Activated CD8-positive, alpha-beta memory T cell treated with anti-CD3 and anti-CD28 coated beads for 1 hour (primary cell): ENCODE measurements at places on chromosomes 1 and 21.

DNA sequence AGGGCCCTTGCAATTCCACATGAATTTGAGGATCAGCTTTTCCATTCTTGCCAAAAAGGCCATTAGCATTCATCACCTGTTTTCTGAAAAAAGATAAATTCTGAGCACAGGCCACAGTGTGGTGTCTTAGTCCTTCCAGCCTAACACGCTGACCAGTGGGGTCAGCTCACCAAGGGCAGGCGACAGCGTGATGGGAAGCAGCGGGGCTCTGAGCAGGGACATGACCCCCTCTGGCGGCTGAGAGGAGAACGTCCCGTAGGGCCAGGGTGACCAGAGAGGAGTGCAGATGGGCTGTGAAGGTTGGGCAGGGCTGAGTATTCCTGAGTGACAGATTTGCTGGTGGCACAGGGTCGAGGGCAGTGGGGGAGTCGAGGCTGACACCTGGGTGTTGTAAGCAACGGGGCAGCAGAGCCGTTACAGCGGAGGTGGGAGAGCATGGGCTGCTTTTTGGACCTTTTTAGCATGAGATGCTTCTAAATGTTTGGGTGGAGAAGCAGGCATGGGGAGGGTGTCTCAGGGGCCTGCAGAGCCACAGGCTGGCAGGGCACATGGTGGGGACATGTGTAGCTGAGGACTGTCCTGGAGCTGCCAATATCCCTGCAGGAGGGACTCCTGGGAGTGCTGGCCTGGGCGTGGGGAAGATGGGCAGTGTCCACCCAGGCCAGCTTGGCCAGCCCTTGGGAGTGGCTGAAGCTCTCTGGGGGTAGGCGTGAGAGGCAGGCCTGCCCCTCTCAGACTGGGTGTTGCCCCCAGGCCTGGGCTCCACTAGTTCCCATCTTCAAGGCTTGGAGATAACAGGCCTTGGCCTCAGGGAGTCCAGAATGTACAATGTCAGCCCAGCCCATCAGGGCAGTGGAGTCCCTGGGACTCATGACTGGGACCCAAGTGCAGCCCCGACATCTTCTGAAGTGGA, 8.6 kb upstream of the CALML6 start:
- peak; percentile 45 for DNase-seq

DNA sequence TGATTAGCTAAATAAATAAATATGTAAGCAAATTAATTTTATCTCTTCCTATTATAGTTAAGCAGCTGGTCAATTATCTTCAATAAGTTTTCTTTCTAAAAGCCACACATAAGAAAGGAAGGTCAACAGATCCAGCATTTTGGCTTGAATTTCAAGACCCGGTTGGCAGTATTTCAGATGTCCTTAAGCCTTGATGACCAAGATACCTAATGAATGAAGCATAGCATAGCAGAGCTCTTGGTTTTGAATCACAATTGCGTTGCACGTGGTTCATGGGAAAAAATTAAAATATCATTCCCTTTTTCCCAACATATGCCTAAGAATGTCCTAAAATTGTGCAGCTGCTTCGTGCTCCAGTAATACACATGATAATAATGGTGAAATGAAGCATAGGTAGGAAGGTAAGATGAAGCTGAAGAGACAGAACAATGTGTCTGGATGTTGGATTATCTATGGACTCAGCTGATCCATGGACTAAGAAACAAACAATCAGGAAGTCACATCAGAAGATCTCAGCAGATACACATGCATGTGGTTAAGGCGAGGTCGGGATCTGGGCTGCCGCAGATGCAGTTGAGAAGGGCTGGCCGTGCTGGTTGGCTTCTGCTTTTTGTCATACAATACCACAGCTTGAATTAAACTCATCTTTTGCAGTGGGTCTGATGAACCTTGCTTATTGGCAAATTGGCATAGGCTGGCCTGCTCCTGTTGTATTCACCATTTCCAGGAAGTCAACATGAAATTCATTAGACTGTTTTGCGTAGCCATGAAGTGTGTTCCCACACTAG, 284.9 kb upstream of the RUNX1 start:
- DNase-seq = no peak

DNA sequence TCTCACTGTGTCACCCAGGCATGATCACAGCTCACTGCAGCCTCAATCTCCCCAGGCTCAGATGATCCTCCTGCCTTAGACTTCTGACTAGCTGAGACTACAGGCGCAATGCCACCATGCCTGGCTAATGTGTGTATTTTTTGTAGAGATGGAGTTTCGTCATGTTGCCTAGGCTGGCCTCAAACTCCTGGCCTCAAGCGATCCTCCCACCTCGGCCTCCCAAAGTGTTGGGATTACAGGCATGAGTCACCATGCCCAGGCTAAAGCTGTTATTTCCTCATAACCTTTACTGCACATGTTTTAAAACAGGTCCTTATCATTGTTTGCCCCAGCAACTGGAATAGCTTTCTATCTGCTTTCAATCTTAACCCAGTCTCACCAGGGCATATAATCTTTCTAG, 2.9 kb downstream of the SARS1 start:
- no peak for DNase-seq

DNA sequence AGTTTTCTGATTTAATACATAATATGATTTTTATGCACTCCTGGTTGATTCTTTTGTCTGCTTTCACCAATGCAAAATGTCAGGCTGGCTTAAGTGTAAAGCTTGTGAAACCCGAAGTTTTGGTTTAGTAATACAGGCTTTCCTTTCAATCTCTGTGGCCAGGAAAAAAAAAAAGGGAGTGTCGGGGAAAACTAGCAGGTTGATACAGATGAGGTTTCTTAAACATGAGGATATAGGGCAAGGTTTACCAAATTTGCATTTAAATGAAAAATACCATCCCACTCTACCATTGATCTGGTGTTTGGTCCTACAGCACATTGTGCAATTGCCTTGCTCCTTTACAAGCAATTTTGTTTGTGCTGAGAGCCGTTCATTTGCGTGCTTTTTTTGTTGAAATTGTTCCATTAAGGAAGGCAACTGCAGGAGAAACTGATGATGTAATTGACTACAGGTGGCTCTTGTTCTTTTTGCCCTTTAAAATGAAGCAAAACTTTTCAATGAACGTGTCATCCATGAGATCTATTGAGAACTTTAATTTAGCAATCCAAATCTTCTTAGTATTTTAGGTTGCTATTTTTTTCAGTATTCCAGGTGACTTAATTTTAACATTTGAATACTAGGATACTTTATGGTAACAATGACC, 22.7 kb downstream of the CLIC6 start:
- DNase-seq = no peak

GRCh38 chr1:82994616-82995263, 1004.2 kb downstream of the TTLL7 start:
- DNase-seq = no peak

DNA sequence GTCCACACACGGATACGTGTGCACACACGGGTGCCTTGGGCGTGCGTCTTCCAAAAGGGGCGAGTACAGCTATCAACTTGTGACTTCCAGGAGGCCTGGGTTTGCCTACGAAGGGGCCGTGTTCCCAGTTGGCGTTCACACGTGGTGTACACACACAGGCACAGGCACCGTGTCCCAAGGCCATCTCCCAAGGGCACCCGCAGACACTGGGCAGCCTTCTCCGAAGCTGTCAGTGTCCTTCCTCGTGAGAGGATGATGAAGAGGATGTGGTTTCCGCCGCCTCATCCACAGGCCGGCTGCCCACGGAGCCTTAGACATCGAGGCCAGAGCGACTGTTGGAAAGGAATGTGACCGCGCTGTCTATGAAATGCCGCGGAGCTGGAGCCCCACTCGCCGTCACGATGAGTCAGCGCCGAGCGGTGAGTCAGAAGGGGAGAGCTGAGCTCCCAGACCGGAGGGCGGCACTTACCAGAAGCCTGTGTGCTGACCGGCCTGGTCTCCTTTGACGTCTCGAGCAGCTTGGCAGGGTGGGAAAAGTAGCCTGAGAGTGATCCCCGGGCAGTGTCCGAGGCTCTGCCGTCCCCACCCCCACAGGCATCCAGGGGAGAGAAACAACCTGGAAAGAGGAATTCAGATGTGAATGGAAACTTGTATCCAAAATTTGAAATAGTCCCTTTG, 141.4 kb upstream of the ARHGEF16 start:
- DNase-seq = no peak

GRCh38 chr1:41315146-41315822, 46.0 kb upstream of the FOXO6 start:
- no peak for DNase-seq

GRCh38 chr1:31959521-31960340, 21.6 kb upstream of the PTP4A2 start:
- no peak for DNase-seq

DNA sequence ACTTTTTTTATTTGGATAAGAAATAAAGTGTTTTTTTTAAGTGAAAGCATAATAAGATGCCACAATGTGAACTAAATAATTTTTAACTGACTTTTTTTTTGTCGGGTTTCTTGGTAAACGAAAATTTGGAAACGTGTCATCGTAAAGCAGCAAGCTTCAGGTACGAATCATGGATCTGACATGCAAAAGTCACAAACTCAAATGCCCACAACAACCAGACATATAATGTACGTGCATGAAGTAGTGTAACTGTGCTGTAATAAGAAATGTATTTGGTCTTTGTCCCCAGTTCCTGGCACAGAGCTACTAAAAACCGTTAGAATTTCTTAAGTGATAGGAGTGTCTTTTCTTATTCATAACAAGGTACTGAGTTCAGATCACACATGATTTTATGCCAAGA, 44.3 kb upstream of the LRRC7 start:
- DNase-seq = no peak

DNA sequence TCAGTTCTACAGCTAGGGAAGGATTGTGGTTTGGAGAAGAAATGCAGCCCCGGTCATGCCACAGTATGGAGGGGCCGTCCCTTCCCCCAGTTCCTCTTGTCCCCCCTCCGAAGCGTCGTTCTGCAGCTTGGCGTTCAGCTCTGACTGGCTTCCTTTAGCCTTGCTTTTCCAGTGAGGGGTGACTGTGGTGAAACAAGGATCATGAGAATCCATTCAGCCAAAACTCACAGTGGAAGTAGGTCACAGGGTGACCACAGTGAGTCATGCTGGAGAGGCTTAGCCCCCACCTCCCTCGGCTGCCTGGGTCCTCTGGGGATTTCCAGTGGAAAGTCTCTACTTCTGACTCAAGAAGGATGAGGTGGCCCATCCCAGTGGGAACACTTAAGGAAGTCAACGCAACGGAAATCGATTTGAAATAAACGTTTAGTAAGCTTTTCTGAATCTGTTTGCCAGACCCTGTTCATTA, 37.3 kb upstream of the COL6A2 start:
- no peak for DNase-seq

DNA sequence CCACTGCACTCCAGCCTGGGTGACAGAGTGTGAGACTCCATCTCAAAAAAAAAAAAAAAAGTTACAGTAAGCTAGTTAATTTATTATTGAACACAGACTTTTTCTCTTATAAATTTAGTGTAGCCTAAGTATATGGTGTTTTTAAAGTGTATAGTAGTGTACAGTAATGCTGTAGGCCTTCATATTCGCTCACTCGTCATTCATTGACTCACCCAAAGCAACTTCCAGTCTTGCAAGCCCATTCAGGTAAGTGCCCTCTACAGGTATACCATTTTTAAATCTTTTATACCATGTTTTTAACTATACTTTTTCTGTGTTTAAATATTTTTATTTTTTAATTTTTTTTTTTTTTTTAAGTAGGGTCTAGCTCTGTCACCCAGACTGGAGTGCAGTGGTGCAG, 12.1 kb downstream of the POU2F1 start:
- no peak for DNase-seq

GRCh38 chr1:153220606-153221303, 3.4 kb downstream of the PRR9 start:
- no peak for DNase-seq

GRCh38 chr1:200028586-200029034, 1.1 kb downstream of the NR5A2 start:
- DNase-seq = no peak

GRCh38 chr1:201905234-201905890, 16.7 kb downstream of the SHISA4 start:
- DNase-seq = no peak

DNA sequence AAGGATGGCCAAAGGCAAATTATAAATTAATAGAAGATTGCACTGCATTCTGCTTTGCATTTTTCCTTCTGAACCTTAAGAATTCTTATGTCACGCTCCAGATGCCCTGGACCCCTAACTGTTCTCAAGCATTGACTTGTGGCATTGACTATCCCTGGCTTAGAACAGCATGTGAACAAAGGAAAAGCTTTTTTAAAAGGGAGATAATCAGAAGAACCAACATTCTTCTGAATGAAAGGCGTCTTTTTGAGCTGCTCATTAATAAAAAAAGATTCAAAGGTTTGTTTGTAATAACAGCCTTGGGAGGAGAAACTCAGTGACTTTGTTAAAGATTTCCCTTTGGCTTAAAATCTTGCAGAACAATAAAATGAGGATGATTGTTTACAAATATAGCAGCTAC, 105.5 kb downstream of the TNNI3K start:
- DNase-seq = no peak

DNA sequence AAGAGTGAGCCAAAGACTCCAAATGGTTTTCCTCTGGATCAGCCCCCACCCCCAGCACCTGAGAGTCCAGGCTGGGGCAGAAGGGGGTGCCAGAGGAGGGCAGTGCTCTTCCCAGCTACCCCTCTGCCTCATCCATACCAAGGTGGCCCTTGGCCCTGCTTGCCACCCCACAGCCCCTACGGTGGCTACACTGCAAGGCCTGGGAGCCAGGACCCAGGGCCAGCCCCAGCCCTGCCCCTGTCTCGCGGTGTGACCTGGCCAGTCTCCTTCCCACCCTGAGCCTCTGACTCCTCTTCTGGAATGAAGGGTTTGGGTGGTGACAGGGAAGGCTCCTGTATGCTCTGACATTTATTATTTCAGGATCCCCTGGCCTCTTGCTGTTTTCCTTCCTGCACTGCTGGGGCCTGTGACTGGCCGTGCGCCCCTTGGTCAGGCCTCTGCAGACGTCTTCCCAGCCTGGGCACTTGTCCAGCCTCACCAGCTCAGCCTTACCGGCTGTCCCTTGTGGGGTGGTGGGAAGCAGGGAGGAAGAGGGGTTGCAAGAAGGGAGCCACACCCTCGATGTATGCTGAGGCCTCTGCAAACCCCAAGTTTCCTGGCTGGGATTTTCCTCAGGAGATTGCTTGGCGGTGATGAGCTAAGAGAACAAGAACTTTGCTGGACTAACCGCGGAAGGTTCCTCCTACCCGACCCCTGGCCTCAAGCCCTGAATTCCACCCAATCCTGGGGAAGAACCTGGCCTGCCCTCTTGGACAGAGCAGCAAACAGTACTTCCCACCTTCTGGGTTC, 13.5 kb downstream of the ASAP3 start:
- no peak for DNase-seq

- no peak for DNase-seq
Measured at GRCh38 chr1:22789356-22789994, 78.8 kb downstream of the EPHB2 start.

GRCh38 chr21:20258542-20258941, 739.7 kb upstream of the NCAM2 start:
- DNase-seq = no peak

GRCh38 chr1:17966341-17966740, 141.3 kb upstream of the IGSF21 start:
- no peak for DNase-seq

DNA sequence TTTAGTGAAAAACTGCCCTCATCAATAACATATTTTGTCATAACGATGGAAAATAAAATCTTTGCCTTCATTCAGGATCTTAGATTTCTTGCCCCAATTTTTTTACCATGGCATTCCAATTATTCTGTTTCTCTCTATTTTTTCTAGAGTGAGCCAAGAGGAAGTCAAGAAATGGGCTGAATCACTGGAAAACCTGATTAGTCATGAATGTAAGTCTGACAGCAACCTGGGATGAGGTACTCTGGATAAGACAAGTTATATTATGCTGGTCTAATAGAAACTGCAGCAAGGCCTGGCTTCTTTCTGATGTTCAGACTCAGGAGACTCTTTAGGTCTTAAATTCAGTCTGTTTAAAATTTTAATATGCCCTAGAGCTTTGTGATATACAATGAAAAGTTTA, 3.5 kb downstream of the RGS4 start:
- no peak for DNase-seq
